Glutamatergic neuron (in vitro differentiated cells): ENCODE measurements at places on chromosomes 11 and 22. TPM values are rescaled to one million over a fixed set of nuclear protein-coding genes. Genes with fewer than 3 reads are reported as not detected.

Gene OR51A2
- not detected for total RNA-seq

Gene LAYN
- total RNA-seq, result 0.98 TPM

Gene OR8D4
- total RNA-seq, result not detected

Gene NCAM1
- total RNA-seq, result 819 TPM

Gene ACP2
- 44.3 TPM for total RNA-seq

Gene CREB3L1
- 6.1 TPM for total RNA-seq

Gene ZBTB3
- 14.6 TPM for total RNA-seq

Gene PNPLA5
- total RNA-seq, result not detected

Gene CRYBB2
- total RNA-seq, result not detected

Gene POGLUT3
- total RNA-seq, result 2.4 TPM

Gene KRTAP5-10
- not detected for total RNA-seq

Gene TRAPPC4
- total RNA-seq, result 85.1 TPM

Gene FOLR2
- total RNA-seq, result not detected

Gene CD3D
- total RNA-seq, result not detected

Gene TUB
- total RNA-seq, result 2.8 TPM

Gene MS4A6A
- not detected for total RNA-seq

Gene SYTL2
- 4.0 TPM for total RNA-seq

Gene SPDYC
- total RNA-seq, result not detected

Gene APOL1
- total RNA-seq, result not detected

Gene PRRG4
- total RNA-seq, result 0.10 TPM

Gene LARGE2
- 3.0 TPM for total RNA-seq

Gene ANO9
- 1.8 TPM for total RNA-seq

Gene LYVE1
- total RNA-seq, result not detected

Gene BIRC3
- not detected for total RNA-seq

Gene ESRRA
- total RNA-seq, result 69.9 TPM
